ENCODE measurements at places on chromosomes 11 and 22.

- DNase-seq, result peak; percentile 12
These were observed 74.2 kb upstream of the MS4A8 start for GRCh38 chr11:60625262-60625661.

DNA sequence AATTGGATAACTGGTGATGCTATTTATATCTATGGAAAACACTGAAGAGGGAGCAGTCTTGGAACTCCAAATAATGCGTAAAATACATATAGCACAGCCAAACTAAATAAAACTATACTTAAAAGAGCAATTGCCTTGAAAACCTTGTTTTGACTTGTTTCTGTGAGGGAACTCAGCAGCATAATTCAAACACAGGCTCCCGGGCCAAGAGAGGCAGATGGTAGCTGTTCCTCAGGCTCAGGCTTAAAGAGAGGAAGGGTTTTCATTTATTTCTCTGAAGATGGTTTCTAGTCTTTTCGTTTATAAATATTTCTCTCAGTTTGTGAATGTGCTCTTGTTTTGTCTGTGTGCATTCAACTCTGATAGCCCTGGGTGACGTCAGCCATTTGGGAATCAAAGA lies 82.4 kb downstream of the FANCF start:
- no peak for DNase-seq

- no peak for DNase-seq
These were observed 25.6 kb downstream of the ANKRD42 start for GRCh38 chr11:83219095-83219494.

GRCh38 chr11:35029979-35030682 lies 108.8 kb upstream of the CD44 start:
- DNase-seq, result peak; percentile 43
